ENCODE measurements at places on chromosomes 13 and 19. TPM values are rescaled to one million over a fixed set of nuclear protein-coding genes. Genes with fewer than 3 reads are reported as not detected.

PPM1N gene
- total RNA-seq: 5.0 TPM

TGFBR3L gene
- total RNA-seq: not detected

COX7A1 gene
- total RNA-seq: 73.9 TPM

TEKTIP1 gene
- total RNA-seq: 2.4 TPM

NLRP9 gene
- total RNA-seq: not detected

B3GNT8 gene
- total RNA-seq: 4.9 TPM

KIR3DL2 gene
- not detected for total RNA-seq

CRLF1 gene
- total RNA-seq: 115 TPM

HSPB6 gene
- 190 TPM for total RNA-seq

MEIOSIN gene
- not detected for total RNA-seq

GAPDHS gene
- total RNA-seq: not detected

F2RL3 gene
- total RNA-seq: 1.5 TPM

SMIM7 gene
- 175 TPM for total RNA-seq

SLC7A9 gene
- total RNA-seq: 1.6 TPM

TMEM86B gene
- 0.44 TPM for total RNA-seq

SLITRK1 gene
- 2.0 TPM for total RNA-seq

CDX2 gene
- not detected for total RNA-seq

SHANK1 gene
- total RNA-seq: not detected

ATP4A gene
- total RNA-seq: not detected
